Activated T-cell treated with anti-CD3 and anti-CD28 coated beads for 48 hours (primary cell): ENCODE measurements at places on chromosomes 12 and 14.

- no peak for DNase-seq
Observed at GRCh38 chr12:53781228-53781801, 29.5 kb upstream of the CISTR start.

DNA sequence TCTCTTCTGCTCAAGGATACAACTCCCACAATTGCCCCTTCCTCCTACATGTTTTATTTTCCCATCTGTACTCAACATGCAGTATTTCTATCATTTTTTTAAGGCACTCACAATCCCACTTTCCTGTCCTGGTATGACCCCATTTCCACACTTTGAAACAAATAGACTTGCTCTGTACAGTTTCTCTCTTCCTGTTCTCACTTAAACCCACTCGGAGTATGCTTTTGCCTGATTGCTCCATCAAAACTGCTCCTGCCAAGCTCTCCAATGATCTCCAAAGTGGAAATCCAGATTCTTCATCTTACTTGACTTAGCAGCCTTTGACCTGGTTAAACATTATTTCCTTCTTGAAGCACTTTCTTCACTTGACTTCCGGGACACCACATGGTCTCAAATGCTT is 384.5 kb downstream of the SEC23A start:
- no peak for DNase-seq

- DNase-seq = no peak
Observed at GRCh38 chr12:124904306-124905098, 9.9 kb downstream of the UBC start.

DNA sequence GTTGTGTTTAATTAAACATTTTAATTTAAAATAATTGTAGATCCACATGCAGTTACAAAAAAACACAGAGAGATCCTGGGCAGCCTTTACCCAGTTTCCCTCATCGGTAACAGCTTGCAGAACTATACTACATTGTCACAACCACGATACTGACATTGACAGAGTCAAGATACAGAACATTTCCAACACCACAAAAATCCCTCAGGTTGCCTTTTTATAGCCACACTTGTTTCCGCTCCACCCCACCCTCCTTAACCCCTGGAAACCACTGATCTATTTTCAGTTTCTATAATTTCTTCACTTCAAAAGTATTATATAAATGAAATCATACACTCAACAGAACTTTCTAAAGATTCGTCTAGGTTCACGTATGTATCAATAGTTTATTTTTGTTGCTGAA is 458.8 kb upstream of the SOX5 start:
- DNase-seq = no peak

DNA sequence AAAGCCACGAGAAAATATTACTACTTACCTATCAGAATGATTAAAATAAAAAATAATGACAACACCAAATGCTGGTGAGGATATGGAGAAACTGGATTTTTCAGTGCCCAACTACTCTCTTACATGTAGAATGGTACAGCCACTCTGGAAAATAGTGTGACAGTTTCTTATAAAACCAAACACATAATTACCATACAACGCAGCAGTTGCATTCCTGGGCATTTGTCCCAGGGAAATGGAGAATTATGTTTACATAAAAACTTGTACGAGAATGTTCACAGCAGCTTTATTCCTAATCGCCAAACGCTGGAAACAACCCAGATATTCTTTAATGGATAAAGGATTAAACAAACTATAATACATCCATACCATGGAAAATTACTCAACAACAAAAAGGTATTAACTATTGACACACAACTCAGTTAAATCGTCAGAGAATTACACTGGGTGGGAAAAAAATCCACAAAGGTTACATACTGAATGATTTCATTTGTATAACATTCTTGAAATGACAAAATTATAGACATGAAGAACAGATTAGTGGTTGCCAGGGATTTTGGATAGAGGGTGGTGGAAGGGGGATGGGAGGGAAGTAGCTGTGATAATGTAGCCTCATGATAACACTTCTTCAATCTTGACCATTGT is 35.4 kb downstream of the TAOK3 start:
- DNase-seq = no peak

DNA sequence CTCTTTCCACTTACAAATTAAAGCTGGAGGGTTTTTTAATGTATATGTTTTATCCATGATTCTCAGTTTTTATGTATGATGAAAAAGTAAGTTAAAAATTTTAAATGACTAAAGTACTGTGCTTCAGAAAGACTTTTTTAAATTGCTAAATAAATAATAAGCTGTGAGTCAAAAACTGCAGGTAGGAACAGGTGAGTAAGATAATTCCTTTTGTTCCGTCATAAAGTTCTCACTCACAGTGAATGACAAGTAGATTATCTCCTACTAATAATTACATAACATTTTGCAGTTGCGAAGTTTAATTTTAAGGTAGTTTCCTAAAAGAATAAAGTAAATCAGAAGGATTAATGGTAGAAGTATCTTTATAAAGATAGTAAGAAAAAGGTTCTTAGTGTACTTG is 78.0 kb downstream of the PRKCH start:
- no peak for DNase-seq
